ENCODE measurements at places on chromosomes 11 and 22. TPM values are rescaled to one million over a fixed set of nuclear protein-coding genes. Genes with fewer than 3 reads are reported as not detected.

Gene MYRF
- 4.6 TPM for total RNA-seq

Gene HDHD5
- 27.1 TPM for total RNA-seq

DNA sequence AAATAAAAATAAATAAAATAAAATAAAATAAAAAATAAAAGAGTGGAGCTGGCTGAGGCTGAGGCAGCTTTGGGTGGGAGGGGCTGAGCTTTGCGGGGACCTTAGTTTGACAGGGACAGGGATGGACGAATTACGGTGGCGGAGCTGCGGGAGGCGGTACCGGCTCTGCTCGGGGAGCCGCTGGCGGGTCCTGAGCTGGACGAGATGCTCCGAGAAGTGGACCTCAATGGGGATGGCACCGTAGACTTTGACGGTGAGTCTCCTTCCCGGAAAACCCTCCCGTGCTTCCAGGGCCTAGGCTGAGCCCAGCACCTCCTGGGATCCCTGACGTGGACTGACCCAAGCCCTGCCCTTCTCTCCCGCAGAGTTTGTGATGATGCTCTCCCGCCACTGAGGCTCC is 3.1 kb downstream of the CABP4 start:
- no peak for DNase-seq

- no peak for DNase-seq
Measured at GRCh38 chr11:28649922-28650321, 541.7 kb downstream of the METTL15 start.

GRCh38 chr11:96267496-96268032 is 75.4 kb downstream of the MAML2 start:
- peak; percentile 34 for DNase-seq

GRCh38 chr11:130055617-130056016 is 14.1 kb upstream of the APLP2 start:
- DNase-seq = no peak

GRCh38 chr11:110715541-110715940 is 3.3 kb upstream of the ARHGAP20 start:
- DNase-seq = no peak

GRCh38 chr11:111737444-111738210 is 28.6 kb downstream of the PPP2R1B start:
- DNase-seq = no peak

GRCh38 chr11:75437966-75438659 is 5.1 kb upstream of the KLHL35 start:
- no peak for DNase-seq

Gene OR2AG2
- not detected for total RNA-seq

Gene ST14
- not detected for total RNA-seq

DNA sequence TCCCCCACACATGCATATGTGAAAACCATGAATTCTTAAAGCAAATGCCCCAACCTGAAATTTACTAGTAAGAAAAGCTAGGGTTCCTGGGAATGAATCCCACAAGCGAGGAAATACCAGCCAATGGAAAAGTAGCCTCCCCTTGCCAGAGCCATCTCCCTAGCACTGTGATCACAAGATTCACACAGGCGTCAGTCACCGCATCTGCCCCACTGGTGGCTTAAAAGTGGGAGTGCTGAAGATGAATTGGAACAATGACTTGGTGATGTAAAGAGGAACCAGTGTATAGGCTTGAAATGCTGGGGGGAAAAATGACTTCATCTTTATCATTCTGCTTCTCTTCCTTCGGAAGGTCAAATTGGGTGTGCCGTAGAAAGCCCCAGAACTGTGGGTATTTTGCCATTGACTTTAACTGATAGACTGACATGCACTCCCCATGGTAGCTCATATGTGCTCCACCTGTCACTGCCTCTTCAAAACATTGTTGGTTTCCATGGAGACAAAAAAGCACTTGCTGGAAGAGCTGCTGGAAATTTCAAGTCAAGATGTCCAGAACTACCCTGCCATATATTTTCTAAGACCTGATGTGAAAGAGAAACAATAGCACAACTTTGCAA is 19.2 kb upstream of the ASPHD2 start:
- no peak for DNase-seq

- no peak for DNase-seq
Measured at GRCh38 chr11:64263021-64263946, 12.0 kb downstream of the PLCB3 start.

Gene RIMBP3B
- 0.81 TPM for total RNA-seq

DNA sequence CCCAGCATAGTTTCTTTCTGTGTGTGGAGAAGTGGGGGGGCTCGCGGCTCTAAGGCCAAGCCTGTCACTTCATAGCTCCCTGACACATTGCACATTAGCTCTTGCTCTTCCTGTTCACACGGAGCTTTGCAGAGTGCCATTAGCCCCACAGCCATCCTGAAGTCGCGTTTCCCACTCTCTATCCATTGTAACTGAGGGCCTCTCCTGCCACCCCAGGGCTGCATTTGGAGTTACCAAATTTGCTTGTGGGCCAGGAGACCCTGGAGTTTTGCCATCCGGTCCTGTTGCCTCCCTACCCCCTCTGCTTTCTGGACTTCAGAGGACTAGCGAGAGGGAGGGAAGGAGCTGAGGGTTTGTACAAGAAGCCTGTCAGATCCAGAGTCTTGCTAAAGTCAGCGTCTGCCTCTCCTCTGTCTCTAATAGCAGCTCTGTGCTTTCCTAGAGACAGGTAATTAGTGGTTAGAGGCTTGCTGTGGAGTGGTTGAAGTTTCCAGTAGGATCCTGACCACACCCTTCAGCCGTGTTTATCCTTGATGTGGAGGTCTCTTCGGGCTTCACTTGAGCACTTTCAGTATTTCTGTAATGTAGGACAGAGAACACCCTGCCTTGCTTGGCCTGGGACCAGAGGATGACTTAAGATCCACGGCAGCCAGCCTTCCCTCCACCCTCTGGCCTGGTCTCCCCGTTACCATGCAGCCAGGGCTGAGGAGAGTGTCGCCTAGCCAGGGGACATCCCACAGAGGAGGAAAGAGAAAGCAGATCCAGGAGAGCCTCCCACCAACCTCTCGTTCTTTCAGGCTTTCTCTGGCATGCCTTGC is 14.1 kb downstream of the DCPS start:
- no peak for DNase-seq

DNA sequence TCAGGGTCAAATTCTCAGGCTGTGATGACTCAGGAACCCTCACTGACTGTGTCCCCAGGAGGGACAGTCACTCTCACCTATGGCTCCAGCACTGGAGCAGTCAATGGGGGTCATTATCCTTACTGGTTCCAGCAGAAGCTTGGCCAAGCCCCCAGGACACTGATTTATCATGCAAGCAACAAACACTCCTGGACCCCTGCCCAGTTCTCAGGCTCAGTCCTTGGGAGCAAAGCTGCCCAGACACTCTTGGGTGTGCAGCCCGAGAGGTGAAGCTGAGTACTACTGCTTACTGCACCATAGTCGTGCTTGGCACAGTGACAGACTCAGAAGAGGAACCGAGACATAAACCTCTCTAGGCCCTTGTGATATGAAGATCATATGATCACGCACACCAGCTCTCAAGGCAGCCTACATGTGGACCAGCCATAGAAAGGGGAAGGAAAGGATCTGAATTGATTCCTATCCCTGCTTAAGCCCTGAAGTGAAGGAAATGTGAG is 58.2 kb downstream of the ZNF280B start:
- no peak for DNase-seq

GRCh38 chr22:19110646-19111045 is 11.6 kb downstream of the DGCR2 start:
- DNase-seq = no peak

Gene TRAF6
- 12.8 TPM for total RNA-seq

GRCh38 chr11:89021339-89021738 is 44.4 kb downstream of the GRM5 start:
- DNase-seq = no peak

- no peak for DNase-seq
Measured at GRCh38 chr11:125624756-125625213, at the start of gene CHEK1. CHEK1 (plus strand) TSS chr11:125625163; CDS start chr11:125626769, 1,606 bp downstream.

DNA sequence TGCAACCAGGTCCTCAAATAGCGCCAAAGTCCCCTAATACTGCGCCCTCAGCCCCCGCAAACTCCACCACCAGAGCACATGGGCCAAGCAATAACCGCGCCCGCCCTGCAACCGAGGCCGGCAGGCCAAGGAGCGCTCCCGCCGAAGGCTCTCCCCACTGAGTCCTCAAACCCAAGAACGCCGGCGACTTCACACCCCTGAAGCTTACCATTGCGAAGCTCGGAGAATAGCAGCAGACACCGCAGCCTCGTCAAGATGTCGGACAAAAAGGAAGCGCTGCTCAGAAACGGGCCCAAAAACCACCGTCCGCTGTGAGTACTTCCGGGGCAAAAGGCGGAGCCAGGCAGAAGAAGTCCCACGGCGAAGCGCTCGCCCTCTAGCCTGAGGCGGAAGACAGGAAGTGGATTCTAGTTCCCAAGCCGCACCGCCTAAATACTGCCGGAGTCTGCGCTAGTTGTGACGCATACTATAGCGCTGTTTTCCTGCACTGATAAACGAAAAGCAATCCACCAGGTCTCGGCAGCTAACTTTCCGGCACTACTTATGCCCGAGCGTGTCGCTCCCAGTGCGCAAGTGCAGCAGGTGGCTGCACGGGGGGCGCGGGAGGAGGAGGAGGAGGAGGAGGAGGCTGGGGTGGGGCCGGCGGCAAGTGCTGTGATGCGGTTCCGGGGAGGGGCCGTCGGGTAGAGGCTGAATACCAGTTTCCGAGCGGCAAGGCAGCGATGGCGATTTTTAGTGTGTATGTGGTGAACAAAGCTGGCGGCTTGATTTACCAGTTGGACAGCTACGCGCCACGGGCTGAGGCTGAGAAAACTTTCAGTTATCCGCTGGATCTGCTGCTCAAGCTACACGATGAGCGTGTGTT is at the start of the genes RPS25 and TRAPPC4:
Gene RPS25, minus strand, starts transcription at position 270 of the 865 bp plus-strand sequence. Its CDS starts 59 bp downstream, at position 211.
Gene TRAPPC4, plus strand, starts transcription at position 693 of the 865 bp plus-strand sequence. Its CDS starts 30 bp downstream, at position 723.
- DNase-seq = peak; percentile 96

DNA sequence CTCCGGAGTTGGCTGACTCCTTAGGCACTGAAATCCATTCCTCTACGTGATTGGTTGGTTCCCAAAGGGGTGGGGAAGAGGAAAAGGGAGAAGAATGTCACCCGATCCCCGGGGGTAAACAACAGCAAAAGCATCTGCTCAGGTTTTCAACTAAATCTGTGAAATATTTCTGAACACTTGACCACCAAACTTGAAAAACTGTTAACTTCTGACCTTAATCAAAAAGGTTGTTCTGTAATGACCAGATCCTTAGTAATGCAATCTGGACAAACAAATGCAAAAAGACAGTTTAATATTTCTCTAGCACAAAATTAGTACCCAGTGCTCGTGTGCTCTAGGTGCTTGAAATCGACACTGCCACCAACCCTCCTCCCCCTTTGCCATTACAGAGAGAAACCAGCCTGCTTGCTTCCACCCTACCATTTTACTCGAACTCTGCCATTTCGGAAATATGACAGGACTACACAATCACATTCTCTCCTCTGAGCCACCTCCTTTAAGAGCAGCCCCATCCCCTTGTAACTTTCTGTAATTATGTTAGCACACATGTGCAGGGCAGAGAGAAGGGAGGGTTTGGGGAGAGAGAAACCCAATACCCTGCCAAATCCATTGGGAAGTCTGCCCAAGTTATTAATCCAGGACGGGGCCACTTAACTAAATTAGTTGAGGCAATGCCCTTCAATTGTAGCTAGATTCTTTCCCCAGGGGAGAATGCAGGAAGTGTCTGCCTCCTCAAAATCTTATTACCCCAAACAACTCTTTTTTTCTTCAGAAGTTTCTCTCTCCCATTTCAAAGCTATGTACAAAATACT is 113.8 kb downstream of the RBFOX2 start:
- DNase-seq = no peak

DNA sequence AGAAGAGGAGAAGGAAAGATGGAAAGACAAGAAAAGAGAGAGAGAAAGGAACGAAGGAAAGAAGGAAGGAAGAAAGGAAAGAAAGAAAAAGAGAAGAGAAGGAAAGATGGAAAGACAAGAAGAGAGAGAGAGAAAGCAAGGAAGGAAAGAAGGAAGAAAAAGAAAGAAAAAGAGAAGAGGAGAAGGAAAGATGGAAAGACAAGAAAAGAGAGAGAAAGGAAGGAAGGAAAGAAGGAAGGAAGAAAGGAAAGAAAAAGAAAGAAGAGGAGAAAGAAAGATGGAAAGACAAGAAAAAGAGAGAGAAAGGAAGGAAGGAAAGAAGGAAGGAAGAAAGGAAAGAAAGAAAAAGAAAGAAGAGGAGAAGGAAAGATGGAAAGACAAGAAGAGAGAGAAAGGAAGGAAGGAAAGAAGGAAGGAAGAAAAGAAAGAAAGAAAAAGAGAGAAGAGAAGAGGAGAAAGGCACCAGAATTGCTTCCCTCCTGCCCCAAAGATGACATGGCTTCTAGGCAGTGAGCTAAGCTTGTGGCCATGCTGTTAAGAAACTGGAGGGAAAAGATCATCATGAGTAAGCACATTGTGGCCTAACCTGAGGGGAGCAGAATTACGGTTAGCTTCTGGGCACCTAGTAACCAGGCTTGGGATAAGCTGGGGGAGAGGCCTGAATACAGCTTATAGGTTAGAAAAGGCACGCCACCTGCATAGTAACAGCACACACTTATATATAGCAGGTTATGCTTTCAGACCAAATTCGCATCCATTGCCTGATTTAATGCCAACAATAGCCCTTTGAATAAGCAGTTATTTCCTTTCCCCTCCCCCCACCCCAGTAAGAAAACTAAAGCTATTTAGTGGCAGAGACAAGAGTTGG is 2.3 kb upstream of the ST3GAL4 start:
- DNase-seq = peak; percentile 37

GRCh38 chr11:69563946-69564775 is 76.8 kb upstream of the CCND1 start:
- DNase-seq = no peak

DNA sequence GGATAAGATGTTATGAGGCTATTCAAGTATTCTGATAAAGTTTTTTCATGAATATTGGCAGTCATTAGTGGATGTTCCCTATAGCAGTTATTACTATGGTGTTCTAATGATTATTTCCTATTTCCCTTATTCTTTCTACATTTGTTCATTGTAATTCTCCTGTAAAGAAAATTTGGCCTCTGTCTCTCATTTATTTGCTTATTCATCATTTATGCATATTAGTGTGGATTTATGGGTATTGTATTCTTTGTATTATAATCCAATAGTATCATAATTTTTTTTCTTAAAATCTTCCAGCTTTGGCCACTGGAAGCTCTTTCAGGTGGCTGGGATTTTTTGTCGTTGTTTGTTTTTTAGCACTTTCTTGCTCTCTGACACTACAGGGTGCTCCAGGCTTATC is 47.3 kb downstream of the JAM3 start:
- no peak for DNase-seq

All from activated CD4-positive, alpha-beta memory T cell treated with anti-CD3 and anti-CD28 coated beads, Interleukin-2, amount 10 ng/mL, durations not matched to agents 7 days and 5 days (primary cell).